Stimulated activated CD4-positive, alpha-beta T cell treated with anti-CD3 and anti-CD28 coated beads, TNF-alpha, amount 100 ng/mL, for 48 hours (primary cell): ENCODE measurements at places on chromosomes 4 and X.

DNA sequence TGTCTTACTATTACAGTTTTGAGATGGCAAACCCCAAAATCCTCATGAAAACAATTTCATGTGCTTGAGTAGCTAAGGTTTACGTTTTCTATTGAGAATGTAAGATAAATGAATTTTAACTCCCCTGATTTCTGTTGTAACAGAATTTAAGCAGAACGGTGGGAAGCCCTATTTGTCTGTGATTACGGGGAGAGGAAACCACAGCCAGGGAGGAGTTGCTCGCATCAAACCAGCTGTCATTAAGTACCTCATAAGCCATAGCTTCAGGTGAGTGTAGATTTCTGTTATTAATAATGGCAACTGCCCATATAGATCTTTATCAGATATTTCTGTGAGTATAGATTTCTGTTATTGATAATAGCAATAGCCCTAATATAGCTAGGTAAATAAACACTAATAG lies 44.2 kb upstream of the RHOH start:
- no peak for DNase-seq

DNA sequence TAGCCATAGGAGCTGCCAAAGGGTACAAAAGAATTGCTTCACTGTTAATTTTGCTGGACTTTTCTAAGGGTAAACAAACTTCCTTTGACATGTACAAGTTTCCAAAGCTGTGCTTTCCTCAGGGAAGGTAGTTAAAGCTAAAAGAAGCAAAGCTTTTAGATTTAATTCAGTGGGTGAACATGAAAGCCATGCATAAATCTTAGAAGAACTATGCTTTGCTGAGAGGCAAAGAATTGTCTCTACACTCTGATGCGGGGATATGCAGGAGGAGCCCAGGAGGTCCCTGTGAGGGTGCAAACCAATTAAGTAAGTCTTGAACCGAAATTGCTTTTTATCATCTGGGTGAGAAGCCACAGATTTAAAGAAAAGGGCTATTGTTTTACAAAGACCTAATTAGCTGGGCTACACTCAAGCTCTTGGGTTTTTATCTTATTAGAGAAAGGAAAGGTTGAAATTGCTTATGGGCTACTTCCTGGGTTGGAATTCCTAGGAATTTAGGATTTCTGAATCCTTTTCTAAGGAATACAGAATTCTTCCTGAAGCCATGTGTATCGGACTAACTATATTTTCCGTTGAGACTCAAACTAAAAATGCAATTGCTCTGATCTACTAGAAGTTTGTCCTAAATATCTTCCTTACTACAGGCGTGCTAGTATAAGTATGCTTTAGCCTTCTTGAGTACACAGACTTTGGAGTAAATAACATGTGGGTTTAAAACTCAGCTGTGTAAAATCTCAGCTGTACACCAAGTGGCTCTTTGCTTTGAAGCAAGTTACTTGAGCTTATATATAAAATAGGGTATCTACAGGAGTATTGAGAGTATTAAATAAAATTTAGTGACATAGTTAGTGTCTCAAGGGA lies 188.4 kb upstream of the ANK2 start:
- no peak for DNase-seq

GRCh38 chr4:183830438-183830985 lies 74.6 kb upstream of the STOX2 start:
- DNase-seq, result no peak

GRCh38 chrX:149652232-149652981 lies 20.8 kb upstream of the TMEM185A start:
- no peak for DNase-seq

DNA sequence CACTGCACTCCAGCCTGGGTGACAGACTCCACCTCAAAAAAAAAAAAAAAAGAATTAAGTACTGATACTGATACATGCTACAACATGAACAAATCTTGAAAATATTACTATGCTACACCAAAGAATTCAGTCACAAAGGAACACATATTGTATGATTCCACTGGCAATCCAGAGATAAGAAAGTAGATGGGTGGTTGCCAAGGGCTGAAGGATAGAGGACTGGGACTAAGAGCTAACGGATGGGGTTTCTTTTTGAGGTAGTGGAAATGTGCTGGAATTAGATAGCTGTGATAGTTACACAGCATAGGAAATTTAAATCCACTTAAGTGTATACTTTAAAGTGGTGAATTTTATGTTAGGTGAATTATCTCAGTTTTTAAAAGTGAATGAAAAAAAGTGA lies 12.5 kb downstream of the ATP11C start:
- no peak for DNase-seq

- DNase-seq, result peak; percentile 14
These were observed 840 bp upstream of the RPL34 start for GRCh38 chr4:108619372-108620100.

- no peak for DNase-seq
These were observed 124.1 kb upstream of the TBL1X start for GRCh38 chrX:9340598-9341290.

- DNase-seq, result no peak
These were observed 125.3 kb downstream of the SCFD2 start for GRCh38 chr4:53240573-53240972.

- DNase-seq, result no peak
These were observed 371.5 kb upstream of the MAGEC2 start for GRCh38 chrX:142576615-142577014.

- DNase-seq, result no peak
These were observed 94.6 kb upstream of the FTHL17 start for GRCh38 chrX:31166416-31166815.
